ENCODE measurements at places on chromosomes 2 and 18.

DNA sequence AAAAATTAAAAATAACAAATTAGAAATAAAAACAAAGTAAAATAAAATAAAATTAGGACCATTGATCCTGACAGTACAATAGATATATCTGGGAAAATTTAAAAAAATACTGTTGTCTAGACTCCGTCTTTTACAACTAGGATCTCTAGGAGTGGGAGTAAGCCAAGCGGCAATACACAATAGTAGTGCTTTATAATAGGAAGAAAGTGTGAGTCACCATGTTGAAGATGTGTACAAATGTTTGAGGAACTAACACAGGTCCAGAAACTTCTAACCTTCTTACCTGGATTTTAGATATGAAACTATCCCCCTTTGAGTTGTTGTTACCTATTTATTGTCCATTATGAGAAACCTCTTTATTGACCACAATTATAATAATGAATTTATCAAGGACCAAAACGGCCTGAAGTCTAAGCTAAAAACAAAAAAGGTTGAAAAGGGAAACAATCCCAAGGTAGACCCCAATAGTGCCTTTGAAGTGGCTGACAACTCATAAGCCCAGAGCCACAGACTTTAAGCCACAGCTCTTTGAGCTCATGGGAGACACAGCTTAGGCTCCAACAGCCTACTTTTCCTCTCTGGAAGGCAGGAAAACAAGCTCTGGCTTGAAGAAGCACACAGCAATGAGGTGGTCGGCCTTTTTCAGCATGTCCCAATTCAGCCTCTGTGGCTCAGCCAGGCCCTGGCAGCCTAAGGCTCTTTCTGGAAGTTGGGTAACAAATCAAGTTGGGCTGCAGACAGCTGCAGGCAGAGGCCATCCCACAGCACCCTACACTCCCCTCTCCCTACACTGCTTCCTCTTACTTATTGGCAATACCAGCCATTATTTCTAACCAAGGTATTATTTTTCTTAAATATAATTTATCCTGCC is 62.9 kb downstream of the AQP4 start:
- no peaks in the 10 kb centered on the region for H3K27me3 ChIP-seq
- no peaks in the 10 kb centered on the region for H3K36me3 ChIP-seq
- no peak overlapping the region for H3K27ac ChIP-seq
- H3K4me1 ChIP-seq: no peaks in the 10 kb centered on the region
- no peak overlapping the region for H3K4me3 ChIP-seq
- no peak for DNase-seq

- no peaks in the 10 kb centered on the region for H3K4me1 ChIP-seq
- no peaks in the 10 kb centered on the region for H3K36me3 ChIP-seq
- no peak for DNase-seq
- H3K4me3 ChIP-seq: no peak overlapping the region
- H3K27me3 ChIP-seq: no peaks in the 10 kb centered on the region
These were observed 38.2 kb upstream of the FAM136A start for GRCh38 chr2:70340075-70340474.

DNA sequence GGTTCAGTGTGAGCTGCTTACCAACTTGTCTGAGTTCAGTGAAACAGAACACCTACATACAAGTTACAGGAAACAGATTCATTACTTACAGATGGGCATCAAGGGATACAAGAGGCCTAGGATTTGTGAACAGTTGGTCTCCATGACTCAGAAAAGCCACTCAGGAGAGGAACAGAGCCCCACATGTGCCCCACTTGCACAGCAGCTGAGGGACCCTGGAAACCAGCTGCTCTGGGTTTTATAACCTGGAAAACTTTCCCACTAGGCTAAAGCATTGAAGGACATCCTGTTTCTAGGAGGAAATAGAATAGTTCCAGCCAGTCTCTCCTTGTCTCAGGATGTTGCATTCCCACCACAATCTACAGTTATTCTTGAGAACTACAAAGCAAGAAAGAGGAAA is 530.0 kb downstream of the ZNF804A start:
- H3K4me1 ChIP-seq: no peaks in the 10 kb centered on the region
- H3K36me3 ChIP-seq: no peaks in the 10 kb centered on the region
- no peak overlapping the region for H3K4me3 ChIP-seq
- H3K27ac ChIP-seq: no peak overlapping the region

DNA sequence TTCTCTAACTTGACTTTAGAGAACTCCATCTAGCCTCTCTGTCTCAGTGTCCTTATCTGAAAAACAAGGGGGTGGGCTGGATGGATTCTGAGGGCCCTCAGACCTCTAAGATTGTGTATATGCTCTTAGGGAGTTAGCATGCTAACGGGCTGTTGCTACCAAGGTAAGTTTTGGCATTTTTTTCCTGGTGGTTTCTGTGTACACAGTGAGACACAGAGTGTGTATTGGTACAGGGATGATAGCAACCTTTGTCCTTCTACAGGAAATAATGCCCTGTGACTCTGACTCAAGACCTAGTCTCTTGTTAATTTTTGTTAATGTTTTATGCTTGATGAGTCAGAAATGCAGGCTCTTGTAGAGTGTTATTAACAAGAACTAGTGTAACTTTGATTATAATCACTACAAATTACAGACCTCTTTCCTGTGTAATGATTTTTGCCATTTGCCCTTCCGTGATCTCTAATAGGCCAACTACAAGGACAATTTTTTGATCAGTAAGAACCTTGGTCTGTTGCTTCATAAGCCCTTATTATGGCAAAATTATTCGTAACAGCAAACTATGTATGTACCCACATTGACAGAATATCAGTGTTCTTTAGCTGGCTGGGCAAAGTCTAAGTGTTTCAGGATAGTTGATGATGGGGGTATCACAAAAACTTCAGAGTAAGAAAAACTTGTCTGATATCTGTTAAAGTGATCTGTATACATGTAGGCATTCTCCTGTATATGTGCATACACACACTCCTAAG is 89.7 kb downstream of the SPTBN1 start:
- H3K36me3 ChIP-seq: no peaks in the 10 kb centered on the region
- H3K27ac ChIP-seq: peak overlapping the region; percentile 16
- no peak for DNase-seq
- no peak overlapping the region for H3K4me3 ChIP-seq
- H3K4me1 ChIP-seq: peaks cover 12% of the 10 kb centered on the region
- H3K27me3 ChIP-seq: no peaks in the 10 kb centered on the region

GRCh38 chr2:33236482-33237385 is 239.7 kb upstream of the RASGRP3 start:
- H3K4me1 ChIP-seq: no peaks in the 10 kb centered on the region
- no peaks in the 10 kb centered on the region for H3K27me3 ChIP-seq
- no peak overlapping the region for H3K27ac ChIP-seq
- H3K36me3 ChIP-seq: no peaks in the 10 kb centered on the region

- H3K36me3 ChIP-seq: no peaks in the 10 kb centered on the region
- peaks cover 12% of the 10 kb centered on the region for H3K4me1 ChIP-seq
- H3K4me3 ChIP-seq: no peak overlapping the region
- no peaks in the 10 kb centered on the region for H3K27me3 ChIP-seq
These were observed 66.4 kb downstream of the MRPS9 start for GRCh38 chr2:105104208-105104731.

DNA sequence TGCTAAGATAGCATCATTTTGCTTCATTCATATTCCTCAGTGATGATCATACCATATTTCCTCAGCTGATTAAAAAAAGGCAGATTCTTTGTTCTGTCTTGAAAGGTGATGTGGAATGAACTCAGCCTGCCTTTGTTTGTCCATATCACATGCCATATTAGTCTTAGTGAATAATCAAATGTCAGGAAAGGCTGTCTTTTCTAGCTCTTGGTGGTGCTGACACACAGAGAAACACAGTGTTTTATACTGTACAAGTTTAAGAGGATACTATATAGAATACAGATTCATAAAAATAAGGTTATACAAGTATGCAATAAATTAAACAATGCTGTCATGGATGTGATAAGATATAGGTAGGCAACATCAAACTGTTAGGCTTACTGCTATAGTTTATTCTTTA is 97.1 kb upstream of the FAM98A start:
- no peaks in the 10 kb centered on the region for H3K36me3 ChIP-seq
- H3K4me3 ChIP-seq: no peak overlapping the region
- no peaks in the 10 kb centered on the region for H3K4me1 ChIP-seq
- no peaks in the 10 kb centered on the region for H3K27me3 ChIP-seq
- DNase-seq: no peak

DNA sequence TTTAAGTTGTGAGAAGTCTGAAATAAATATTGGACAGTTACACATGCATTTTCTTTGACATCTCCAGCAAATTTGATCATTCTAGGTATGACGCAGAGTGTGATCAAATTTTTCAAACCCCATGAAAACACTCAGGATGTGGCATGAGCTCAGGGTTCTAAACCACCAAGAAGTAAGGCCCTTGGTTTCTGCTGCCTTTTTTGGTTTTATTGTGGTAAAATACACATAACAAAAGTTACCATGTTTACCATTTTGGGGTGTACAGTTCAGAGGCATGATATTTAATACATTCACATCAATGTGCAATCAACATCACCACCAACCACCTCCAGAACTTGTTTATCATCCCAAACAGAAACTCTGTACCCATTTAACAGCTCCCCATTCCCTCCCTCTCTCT is 64.3 kb upstream of the TTN start:
- DNase-seq: no peak
- H3K4me3 ChIP-seq: no peak overlapping the region
- no peaks in the 10 kb centered on the region for H3K27me3 ChIP-seq
- no peaks in the 10 kb centered on the region for H3K36me3 ChIP-seq
- peaks cover 45% of the 10 kb centered on the region for H3K4me1 ChIP-seq

- H3K27ac ChIP-seq: no peak overlapping the region
- H3K4me1 ChIP-seq: no peaks in the 10 kb centered on the region
- H3K36me3 ChIP-seq: no peaks in the 10 kb centered on the region
- no peak overlapping the region for H3K4me3 ChIP-seq
These were observed 34.7 kb upstream of the MAP2 start for GRCh38 chr2:209389171-209389618.

DNA sequence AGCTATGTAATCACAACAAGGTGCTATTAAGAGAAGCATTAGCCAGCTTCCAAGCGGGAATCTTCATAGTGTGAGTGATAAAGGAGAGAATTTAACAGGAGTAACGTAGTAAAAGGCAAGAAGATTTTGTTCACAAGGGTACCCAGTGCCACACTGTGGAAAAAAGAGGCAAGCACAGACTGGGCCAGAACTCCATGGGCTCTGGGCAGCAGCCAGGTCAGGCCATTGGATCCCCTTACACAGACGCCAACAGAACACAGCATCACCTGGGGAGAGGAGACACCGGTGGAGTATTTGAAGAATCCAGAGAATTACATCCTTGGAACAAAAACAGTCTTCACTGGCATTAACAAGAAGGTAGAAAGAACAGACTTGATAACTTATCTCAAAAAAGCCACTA is 21.2 kb downstream of the AMER3 start:
- no peaks in the 10 kb centered on the region for H3K27me3 ChIP-seq
- no peak for DNase-seq
- H3K27ac ChIP-seq: no peak overlapping the region
- no peaks in the 10 kb centered on the region for H3K36me3 ChIP-seq
- no peaks in the 10 kb centered on the region for H3K4me1 ChIP-seq

DNA sequence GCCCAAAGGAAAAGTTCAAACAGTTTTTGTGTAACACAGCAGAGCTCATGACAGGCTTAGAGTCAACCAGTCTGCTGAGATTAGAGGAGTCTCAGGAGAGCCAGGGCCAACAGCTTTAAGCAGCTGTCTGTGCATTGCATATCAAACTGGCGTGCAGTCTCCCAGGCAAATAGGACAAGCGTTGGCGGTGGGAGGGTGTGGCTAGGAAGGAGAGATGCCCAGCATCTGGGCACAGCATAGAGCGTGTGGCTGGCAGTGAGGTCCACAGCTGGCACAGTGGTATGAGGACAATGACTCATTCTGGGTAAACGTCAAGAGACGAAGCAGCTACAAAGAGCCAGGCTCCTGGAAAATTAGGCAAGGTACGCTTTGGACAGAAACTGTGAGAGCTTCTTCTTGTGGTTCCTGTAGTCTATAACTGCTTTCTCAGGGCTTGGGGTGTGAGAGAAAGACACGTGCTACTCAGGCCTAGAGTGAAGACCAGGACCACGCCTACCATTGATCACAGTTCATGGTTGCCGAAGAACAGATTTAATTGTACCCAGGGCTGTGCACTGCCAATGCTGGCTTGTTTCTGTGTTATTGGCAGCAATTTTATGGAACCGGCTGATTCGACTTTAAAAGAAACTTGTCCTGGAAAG is 14.8 kb downstream of the ZAP70 start:
- no peaks in the 10 kb centered on the region for H3K4me1 ChIP-seq
- H3K27me3 ChIP-seq: no peaks in the 10 kb centered on the region
- DNase-seq: no peak
- no peaks in the 10 kb centered on the region for H3K36me3 ChIP-seq
- no peak overlapping the region for H3K27ac ChIP-seq
- H3K4me3 ChIP-seq: no peak overlapping the region

GRCh38 chr2:96913398-96914202 is 43.7 kb upstream of the SEMA4C start:
- no peak for DNase-seq
- H3K27ac ChIP-seq: no peak overlapping the region
- H3K27me3 ChIP-seq: no peaks in the 10 kb centered on the region
- no peak overlapping the region for H3K4me3 ChIP-seq
- peaks cover 5% of the 10 kb centered on the region for H3K4me1 ChIP-seq

DNA sequence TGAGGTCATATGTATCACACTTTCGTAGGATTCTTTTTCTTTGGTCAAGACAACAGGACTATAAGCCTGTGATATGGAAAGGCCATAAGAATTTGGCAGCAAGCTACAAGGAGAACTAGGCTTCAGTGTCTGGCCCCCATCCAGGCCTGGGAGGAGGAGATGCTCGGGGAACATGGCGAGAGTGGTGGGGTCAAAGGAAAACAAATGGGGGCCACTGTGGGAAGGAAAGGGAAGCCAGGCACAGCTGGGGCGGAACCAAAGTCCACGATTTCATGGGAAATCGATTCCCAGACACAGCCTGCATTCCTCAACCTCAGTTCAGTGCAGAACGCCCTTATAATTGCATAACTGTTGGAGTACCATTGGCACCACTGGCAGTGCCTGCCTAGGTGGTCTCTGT is 58.2 kb downstream of the MBP start:
- no peak overlapping the region for H3K4me3 ChIP-seq
- H3K27me3 ChIP-seq: no peaks in the 10 kb centered on the region
- no peak for DNase-seq
- H3K27ac ChIP-seq: peak overlapping the region; percentile 61
- H3K4me1 ChIP-seq: peaks cover 50% of the 10 kb centered on the region

GRCh38 chr2:241901500-241902351 is 32.2 kb downstream of the RTP5 start:
- no peak overlapping the region for H3K4me3 ChIP-seq
- H3K27ac ChIP-seq: no peak overlapping the region
- DNase-seq: no peak

DNA sequence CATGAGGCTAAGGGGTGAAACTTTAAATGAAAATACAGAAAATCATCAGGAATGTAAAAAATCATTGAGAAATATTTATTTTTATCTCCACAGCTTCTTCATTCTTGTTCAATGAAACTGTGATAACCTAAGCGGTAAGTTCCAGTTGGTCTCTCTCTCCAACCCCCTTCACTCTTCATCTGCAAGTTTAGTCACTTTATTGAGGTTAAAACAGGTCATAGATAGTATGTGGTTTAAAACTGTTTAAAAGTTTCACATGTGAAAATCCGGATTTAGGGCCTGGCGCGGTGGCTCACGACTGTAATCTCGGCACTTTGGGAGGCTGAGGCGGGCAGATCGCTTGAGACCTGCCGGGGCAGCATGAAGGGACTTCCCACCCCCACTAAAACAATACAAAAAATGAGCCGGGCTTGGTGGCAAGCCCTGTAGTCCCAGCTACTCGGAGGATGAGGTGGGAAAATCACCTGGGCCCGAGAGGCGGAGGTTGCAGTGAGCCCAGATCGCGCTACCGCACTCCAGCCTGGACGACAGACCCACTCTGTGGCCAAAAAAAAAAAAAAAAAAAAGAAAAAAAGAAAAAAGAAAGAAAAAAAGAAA is 1.6 kb upstream of the PHLPP1 start:
- peak overlapping the region; percentile 86 for H3K27ac ChIP-seq
- no peaks in the 10 kb centered on the region for H3K36me3 ChIP-seq
- no peaks in the 10 kb centered on the region for H3K27me3 ChIP-seq
- H3K4me1 ChIP-seq: peaks cover 21% of the 10 kb centered on the region

Data from gastrocnemius medialis (tissue), 4 donors.